Stimulated activated CD8-positive, alpha-beta memory T cell treated with anti-CD3 and anti-CD28 coated beads, Interleukin-4, amount 100 ng/mL, for 1 hour (primary cell): ENCODE measurements at places on chromosomes 7 and 10.

DNA sequence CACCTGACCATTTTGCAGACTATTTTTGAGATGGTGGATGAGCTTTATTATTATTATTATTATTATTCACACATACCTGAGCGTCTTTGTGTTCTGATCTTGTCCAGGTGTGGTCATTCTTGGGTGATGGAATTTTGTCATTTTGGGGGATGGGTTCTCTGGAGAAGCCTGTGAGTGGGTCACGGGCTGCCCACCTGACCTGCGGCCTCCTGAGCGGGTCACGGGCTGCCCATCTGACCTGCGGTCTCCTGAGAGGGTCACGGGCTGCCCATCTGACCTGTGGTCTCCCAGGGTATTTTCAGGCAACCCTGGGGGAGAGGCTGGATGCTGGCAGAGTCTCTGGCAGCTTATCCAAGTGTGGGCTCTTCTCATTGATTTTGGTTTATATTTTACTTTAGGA is 7.3 kb downstream of the SCART1 start:
- no peak for DNase-seq

GRCh38 chr7:20013536-20013935 is 203.6 kb downstream of the MACC1 start:
- DNase-seq, result no peak

GRCh38 chr7:81180573-81180972 is 261.7 kb upstream of the SEMA3C start:
- DNase-seq, result no peak

- DNase-seq, result no peak
Measured at GRCh38 chr10:44459671-44460070, 74.8 kb upstream of the CXCL12 start.

DNA sequence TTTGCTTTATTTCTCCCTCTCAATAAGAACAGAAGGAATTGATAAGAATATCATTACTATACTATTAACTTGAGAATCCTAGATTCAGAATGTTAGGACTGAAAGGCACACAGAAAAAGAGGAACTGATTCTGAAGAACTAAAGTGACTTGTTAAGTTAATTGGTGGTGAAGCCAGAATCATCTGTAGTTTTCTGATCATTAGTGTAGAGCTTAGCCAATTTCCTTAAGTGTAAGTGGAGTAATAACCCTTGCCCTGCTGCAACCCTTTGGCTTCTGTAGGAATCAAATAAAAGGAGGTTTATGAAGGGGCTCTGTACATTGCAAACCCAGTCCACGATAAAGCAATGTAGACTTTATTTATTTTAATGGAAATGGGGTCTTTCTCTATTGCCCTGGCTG is 1186.0 kb downstream of the SORCS3 start:
- DNase-seq, result no peak

- DNase-seq, result no peak
Measured at GRCh38 chr10:79382491-79382941, 35.2 kb downstream of the PPIF start.

GRCh38 chr7:66326501-66327215 is 121.5 kb downstream of the TPST1 start:
- no peak for DNase-seq

DNA sequence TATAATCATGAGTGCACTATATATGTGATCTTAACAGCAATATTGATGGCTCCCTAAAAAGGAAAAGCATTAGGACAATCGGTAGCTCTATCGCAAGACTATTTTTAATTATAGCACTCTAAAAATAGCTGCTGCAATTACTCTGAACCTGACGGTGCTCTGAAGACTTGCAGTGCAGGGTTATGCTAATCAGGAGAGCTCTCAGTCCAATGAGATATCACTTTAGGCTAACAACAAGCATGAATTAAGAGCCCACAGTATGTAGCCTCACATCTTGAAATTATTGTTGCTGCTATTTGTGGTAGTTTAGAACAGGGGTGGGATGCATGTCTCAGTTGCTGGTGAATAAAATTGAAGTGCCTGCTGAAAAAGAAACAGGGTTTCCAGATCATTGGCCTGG is 515.8 kb upstream of the AKR1E2 start:
- no peak for DNase-seq

GRCh38 chr7:79421751-79422150 is 31.7 kb downstream of the MAGI2 start:
- DNase-seq, result no peak

DNA sequence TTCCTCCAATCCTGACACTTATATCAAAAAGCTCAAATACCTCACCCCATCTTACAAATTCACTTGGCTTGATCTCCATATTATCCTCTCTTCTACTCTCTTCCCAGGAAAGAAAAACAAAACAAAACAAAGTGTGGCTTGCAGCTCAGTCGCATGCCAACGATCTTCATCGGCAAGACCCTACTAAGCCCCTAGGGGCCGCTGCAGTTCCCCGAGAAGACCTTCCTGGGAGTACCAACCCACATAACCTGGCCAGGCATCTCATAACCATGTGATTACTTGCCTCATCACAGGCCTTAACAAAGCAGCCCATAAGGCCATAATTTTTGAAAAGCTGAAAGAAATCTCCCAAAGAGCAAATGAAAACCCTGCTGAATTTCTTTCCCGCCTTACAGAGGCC is 103.7 kb downstream of the ZNF92 start:
- no peak for DNase-seq

- no peak for DNase-seq
Measured at GRCh38 chr7:14836571-14837189, 65.9 kb downstream of the DGKB start.

DNA sequence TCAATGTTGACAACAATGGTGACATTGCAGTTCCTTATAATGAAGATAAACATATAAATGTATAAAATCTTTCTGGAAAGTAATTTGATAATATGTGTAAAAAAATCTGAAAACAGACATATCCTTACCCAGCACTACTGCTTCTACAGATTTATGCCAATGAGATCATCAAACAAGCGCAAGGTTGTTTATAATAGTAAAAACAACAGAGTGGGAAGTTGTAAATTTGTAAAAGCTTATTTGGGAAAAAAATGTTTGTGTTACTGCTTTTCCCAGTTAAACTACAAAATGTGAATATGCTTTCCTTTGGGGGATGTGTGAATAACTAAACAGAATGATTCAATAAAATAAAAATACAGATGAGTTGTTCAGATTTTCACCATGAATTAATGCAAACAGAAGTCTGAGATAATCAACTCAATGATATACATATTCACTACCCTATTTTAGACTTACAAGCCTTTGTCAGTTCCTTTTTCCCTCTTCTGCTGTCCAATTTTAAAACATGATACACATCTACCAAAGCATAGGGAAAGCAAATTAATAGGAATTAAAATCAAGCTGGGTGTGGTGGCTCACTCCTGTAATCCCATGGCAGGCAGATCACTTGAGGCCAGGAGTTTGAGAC is 82.1 kb downstream of the USP6NL start:
- no peak for DNase-seq

GRCh38 chr10:112678581-112678980 is 231.6 kb downstream of the VTI1A start:
- DNase-seq, result no peak

DNA sequence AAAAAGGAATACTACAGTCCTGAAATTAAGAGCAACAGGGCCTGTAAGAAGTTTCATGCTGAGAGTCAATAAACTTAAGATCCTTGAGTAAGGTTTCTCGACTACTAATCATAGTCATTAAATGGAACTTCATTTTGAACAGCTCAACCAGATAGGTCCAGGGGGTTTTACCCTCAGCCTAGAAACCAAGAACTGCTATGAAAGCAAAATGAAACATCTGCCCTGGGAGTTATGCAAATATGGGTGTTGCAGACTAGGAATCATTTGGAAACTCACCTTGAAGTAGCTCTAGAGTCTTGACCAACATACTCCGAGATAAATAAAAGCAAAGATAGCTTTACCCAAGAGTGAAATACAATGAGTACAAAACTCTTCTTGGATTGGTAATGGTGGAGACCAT is 128.0 kb downstream of the HGF start:
- DNase-seq, result no peak

GRCh38 chr7:114414156-114415063 is at the start of gene FOXP2:
FOXP2 (plus strand) TSS chr7:114414815; CDS start chr7:114426512, 11,697 bp downstream.
- DNase-seq, result no peak

DNA sequence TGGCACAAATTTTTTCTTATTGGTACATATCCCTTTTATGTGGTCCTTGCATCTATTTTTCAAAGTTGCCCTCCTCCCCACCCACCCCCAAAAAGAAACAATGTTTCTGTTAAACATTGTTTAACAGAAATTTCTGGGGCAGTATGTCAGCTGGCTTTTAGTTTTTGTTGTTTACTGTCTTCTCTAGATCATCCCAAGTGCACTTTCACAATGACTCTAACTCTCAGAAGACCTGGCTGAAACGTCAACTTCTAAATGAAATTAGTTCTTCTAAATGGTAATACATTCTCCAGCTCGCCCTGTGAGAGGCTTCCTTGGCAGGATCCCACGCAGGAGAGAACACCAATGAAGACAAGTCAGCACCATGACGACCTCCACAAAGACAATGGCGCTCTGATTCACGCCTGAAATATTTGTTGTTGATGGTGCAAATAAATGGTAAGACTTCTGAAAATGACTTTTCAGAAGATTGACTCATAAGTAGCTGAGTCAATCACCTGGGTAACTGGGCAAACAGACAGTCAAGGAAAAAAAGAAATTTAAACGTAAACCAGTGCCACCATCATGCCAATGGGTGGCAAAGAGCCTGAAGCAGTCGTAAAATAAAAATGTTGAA is 293.7 kb downstream of the FZD1 start:
- no peak for DNase-seq

DNA sequence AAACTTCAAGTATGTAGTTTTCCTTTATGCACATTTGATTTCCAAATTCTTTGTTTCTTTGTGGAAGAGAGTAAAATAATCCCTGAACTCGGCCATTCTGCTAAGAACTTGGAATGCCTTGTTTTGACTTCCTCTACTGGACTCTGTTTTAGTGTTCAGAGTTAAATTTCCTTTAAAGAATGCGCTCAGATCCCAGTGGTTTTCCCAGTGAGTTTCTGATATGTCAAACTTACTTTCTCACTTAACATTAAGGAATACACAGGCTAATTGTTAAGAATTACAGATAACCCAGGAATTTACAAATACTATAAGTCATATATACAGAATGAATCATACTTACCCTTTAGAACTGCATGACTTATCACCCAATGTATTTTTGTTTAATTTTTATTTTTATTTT is 1067.6 kb upstream of the CELF2 start:
- no peak for DNase-seq

DNA sequence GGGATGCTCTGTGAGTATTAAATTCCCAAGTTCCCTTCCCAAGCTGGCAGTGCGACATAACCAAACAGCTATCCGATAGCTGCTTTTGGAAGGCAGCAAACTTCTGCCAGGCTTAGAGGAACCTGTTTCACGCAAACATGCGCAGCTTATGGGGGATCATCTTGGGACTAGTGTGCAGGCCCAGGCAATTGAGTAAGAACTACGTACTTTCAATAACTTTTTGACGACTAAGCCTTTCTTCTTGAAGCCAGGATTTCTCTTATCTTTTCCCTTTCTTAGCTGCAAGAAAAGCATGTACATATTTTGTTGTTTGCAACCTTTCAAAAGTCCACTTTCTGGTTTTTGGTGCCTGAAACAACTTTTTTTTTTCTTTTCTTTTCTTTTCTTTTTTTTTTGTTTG is 28.7 kb upstream of the SEPHS1 start:
- no peak for DNase-seq

- no peak for DNase-seq
Measured at GRCh38 chr10:78545756-78546155, 512.1 kb downstream of the RPS24 start.

DNA sequence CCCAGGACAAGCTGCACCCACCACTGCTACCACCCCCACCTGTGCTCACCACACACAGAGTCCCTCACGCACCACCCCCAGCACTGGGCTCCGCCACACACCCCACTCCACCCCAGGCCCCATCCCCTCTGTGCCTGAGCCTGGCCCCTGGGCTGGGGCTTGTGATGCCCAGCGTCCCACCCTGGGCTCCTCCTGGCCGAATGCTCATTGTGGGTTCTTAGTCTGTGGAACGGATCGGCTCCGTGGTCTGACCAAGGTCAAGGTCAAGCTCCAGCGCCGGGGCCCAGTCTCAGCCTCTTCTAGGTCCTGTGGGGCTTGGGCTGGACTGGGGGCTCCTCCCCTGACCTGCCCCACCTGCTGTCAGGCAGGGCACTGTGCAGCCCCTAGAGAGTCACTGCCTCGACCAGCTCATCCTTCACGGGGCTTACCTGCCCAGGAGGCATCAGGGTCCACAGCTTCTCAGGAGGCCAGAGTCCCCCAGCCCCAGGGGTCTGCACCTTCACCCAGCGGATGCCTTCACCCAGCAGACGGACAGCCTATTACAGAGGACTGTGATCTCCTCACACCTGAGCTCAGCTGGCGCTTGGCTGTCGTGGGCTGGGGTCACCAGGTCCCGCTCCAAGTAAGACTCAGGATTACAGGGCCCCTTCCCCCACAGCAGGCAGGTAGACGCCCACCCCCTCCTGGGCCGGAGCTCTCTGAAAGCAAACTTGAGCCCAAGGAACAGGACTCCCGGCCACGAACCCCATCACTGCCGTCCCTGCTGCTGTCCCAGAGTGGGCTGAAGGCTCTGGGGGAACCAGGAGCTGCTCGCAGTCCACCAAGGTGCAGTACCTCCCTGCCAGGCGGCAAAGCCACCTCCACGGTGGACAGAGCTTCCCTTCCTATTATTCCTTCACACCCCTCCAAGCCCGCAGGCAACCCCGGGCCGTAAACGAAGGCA is 15.3 kb upstream of the UTF1 start:
- no peak for DNase-seq

GRCh38 chr10:47065903-47066302 is 154.7 kb downstream of the PTPN20 start:
- no peak for DNase-seq

- no peak for DNase-seq
Measured at GRCh38 chr10:69847458-69847857, 45.8 kb downstream of the COL13A1 start.

- DNase-seq, result no peak
Measured at GRCh38 chr10:82660986-82661385, 786.0 kb downstream of the NRG3 start.

DNA sequence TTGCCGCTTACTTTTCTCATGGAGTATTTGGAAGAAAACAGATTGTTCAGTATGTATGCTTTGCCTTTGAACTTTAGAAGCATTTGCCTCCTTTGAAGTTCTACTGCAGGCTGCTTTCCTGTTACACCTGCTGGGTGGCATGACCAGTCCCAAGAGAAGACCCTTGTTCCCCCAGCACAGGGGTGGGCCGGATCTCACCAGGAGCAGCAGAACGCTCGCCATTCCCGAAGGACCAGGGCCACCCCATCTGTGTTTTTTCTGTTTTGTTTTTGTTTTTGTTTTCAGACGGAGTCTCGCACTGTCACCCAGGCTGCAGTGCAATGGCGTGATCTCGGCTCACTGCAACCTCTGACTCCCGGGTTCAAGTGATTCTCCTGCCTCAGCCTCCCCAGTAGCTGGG is 493.6 kb downstream of the PTPRN2 start:
- DNase-seq, result no peak
